Stimulated activated CD8-positive, alpha-beta memory T cell treated with anti-CD3 and anti-CD28 coated beads, Interleukin-4, amount 100 ng/mL, for 4 hours (primary cell): ENCODE measurements at places on chromosomes 6 and 20.

DNA sequence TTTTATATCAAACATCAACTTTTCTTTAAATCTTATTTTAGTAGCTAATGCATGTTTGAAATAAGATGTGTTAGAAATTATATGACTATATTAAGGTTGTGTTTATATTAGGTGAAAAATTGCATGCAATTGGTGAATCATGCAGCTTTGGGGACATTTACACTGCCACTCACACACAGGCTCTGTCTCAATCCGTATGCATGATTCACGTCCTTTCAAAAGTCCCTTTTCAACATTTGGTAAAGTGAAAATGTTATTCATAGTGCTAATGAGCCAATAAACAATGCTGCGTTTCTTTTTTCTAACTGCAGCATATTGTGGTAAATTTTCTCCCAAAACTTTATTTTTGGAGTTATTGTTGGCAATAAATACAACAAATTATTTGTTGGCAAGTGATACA lies 198.0 kb downstream of the FUT9 start:
- no peak for DNase-seq

GRCh38 chr6:108322728-108323127 lies 27.9 kb downstream of the AFG1L start:
- DNase-seq: no peak

- no peak for DNase-seq
Observed at GRCh38 chr20:9038791-9039535, 29.9 kb upstream of the PLCB4 start.

GRCh38 chr20:20690676-20691476 lies 21.6 kb downstream of the RALGAPA2 start:
- DNase-seq: no peak

DNA sequence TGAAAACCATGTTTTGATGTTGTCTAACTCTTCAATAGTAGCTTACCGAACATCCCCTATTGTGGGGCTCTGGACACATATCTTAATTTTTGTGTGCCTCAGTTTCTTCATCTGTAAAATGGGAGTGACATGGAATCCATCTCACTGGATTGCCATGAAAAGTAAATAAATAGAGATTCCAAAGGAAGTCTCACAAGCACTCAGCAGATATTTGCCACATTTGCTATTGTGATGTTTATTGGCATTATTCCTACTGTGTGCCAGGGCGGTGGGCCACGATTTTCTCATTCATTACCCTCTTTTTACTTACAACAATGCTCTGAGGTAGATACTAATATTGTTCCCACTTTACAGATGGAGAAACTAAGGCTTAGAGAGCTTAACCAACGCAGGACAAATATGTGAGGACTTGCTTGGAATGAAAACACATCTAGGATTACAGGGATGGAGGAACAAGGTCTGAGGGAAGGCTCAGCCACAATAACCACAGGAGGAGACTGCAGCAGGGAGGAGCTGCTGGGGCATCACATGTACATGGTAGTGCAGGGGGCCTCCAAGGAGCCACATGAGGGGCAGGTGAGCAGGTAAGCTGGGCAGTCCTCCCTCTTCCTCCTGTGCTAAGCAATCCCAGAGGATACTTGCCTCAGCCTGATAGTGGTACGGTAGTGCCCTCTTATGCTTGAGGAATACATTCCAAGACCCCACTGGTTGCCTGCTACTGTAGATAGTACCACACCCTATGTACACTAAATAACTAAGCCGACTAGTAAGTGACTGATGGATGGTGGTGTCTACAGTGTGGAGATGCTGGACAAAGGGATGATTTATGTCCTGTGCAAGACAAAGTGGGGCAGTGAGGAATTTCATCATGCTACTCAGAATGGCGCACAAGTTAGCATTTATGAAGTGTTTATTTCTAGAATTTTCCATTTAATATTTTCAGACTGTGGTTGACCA lies 176.9 kb downstream of the FOXA2 start:
- DNase-seq: no peak

GRCh38 chr6:163414117-163414945 lies at the start of gene QKI:
QKI (plus strand) TSS chr6:163414718; CDS start chr6:163415194, 476 bp downstream.
- peak; percentile 69 for DNase-seq

- no peak for DNase-seq
Observed at GRCh38 chr6:46323312-46323965, 152.7 kb upstream of the ENPP5 start.

- no peak for DNase-seq
Observed at GRCh38 chr6:145929037-145929633, 35.0 kb downstream of the SHPRH start.

DNA sequence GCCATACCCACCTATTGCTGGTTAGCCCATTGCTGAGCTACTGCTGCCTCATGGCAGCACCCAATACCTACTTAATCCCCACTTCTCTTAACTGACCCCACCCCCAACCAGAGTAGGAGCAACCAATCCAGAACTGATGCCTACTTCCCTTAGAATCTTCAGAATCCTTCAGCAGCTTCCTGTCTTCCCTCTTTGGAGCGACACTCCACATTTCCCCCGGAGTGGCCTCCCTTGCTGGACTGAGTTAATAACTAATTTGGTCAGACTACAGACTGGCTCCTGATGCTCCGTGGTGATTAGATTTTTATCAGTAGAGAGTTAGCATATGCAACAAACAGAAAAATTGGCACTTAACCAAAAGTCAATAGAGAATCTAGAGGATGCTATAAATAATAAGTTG lies 51.2 kb upstream of the UBR2 start:
- DNase-seq: no peak

GRCh38 chr6:142225115-142225514 lies 76.7 kb upstream of the ADGRG6 start:
- no peak for DNase-seq

DNA sequence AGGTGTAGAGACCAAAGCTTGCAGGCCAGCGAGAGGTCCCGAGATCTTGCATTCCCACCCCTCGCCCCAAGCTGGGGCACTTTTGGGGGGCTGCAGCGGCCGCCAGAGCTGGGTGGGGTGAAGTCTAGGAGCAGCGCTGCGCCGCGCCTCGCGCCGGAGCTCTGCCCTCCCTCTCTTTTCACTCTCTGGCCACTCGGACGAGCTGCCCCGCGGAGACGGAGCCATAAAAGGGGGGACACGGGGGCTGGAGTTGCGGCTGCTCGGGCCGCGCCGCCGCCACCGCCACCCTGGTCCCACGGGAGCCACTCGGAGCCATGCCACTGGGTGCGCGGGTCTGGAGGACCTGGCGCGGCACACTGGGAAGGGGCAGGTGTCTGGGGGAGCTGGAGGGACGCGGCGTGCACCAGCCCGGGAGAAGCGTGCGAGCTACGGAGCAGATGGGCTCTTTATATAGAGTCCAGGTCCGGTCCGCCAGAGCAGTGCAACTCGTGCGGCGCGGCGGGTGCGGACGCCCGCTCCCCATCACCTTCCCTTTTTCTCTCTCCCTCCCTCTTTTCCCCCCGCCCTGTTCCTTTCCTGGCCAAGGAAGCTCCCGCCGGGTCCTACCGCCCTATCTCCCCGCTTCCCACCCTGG lies 687 bp upstream of the HTR1B start:
- DNase-seq: no peak

GRCh38 chr20:16580147-16580546 lies 6.9 kb upstream of the KIF16B start:
- no peak for DNase-seq

DNA sequence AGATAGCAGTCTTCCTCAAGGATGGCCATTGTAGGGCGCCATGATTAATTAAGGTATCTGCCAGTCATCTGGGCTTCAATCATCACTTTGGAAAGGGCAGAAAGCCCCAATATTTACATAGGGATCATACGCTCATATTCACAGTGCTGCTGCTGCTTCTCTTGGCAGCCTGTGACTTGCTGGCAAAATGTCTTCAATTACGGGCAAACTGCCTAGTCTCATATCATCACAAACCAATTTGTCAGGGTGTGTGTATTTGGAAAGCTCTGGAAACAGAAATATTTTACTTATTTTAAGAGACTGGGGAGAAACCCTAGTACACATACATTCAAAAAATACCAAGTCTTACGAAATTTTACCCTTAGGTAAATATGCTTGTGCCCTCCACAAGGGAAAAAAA lies 77.6 kb downstream of the SAMD5 start:
- DNase-seq: no peak

DNA sequence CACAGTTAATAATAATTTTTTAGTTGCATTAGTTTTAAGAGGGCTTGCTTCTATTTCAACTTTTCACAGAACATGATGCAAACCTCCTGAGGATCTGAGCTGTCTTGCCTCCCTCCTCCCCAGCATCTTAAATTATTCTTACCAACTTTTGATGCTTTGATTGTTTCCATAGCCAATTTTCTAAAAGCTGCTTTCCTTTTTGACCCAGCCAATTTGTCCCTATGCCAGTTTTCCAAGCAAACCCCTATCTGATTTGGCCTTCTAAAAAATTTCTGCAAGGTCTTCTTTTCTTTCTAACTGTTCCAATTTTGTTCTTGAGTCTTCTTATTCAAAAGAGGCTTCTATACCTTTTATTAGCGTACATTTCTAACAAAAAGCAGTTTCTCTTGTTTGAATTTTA lies 26.5 kb upstream of the SNAP25 start:
- DNase-seq: no peak

DNA sequence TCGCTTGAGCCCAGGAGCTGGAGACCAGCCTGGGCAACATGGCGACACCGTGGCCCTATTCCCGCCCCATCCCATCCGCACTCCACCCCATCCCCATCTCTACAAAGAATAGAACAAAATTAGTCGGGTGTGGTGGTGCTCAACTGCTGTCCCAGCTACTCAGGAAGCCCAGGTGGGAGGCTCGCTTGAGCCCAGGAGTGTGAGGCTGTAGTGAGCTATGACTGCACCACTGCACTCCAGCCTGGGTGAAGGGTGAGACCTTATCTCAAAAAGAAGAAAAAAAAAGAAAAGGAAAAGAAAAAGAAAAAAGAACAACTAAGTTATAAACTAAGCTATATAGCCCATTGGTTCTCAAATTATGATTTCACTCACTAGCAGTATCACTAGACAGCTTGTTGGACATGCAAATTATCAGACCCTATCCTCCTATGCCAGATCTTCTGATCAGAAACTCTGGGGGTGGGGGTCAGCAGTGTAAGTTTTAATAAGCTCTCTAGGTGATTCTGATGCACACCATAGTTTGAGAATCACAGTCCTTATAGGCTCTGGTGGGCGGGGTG lies 491 bp upstream of the ITCH start:
- no peak for DNase-seq

DNA sequence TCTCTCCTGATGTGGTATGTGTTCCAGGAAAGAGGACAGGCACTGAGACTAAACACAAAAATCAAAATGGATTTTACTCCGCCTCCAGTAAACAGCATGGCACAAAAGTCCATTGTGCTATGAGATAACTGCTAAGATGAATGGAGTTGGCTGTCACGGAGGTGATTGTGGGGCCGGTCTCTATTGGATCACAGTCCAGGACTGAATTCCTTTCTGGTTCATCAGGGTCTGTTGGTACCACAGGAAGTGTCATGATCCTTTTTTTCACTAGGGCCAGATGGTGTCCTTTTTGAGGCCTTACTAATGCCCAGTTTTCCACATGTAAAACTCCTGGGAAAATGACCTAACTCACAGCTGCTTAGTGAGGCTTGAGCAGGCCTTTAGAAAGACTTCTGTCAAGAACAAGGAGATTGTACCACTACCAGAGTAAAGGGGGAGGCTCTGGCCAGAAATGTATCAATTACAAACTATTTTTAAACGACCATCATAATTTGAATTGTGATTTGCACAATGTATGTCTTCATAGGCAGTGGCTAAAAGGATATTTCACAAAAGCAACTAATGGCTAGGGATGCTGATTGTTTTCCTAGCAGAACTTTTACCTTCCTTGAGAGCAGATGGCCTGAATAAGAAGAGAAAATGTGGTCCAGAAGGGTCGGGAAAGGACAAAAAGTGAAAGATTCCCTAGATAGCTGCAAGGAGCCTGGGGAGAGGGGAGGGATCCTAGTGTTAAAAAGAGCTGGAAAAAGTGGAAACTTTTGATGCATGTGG lies 192.2 kb upstream of the POU3F2 start:
- no peak for DNase-seq

- DNase-seq: no peak
Observed at GRCh38 chr6:25306379-25306778, 27.2 kb downstream of the CARMIL1 start.

DNA sequence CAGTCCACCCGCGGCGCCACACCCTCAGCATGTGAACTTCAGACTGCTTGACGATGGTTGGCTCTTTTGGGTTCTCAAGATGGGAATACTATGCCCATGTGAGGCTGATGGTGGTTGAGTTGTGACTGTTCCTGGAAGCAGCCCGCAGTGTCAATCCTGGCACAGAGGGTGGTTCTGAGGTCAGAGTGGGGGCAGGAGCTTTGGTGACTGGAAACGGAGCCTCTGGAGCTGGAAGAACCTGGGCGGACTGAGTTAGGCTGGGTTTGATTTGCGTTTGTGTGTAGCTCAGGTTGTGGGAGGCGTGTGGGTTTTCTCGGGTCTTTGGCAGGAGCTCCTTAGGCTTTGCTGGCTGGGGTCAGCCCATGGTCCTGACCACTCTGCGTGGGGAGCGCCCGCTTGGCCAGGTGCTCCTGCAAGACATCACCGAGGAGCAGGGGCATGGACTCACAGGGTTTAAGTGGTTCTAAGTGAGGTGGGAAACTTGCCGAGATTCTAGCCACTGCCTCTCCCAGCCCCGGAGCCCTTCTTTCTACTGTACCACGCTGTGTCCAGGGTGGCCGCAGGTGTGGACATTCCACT lies 37.3 kb upstream of the SLC22A1 start:
- DNase-seq: no peak

DNA sequence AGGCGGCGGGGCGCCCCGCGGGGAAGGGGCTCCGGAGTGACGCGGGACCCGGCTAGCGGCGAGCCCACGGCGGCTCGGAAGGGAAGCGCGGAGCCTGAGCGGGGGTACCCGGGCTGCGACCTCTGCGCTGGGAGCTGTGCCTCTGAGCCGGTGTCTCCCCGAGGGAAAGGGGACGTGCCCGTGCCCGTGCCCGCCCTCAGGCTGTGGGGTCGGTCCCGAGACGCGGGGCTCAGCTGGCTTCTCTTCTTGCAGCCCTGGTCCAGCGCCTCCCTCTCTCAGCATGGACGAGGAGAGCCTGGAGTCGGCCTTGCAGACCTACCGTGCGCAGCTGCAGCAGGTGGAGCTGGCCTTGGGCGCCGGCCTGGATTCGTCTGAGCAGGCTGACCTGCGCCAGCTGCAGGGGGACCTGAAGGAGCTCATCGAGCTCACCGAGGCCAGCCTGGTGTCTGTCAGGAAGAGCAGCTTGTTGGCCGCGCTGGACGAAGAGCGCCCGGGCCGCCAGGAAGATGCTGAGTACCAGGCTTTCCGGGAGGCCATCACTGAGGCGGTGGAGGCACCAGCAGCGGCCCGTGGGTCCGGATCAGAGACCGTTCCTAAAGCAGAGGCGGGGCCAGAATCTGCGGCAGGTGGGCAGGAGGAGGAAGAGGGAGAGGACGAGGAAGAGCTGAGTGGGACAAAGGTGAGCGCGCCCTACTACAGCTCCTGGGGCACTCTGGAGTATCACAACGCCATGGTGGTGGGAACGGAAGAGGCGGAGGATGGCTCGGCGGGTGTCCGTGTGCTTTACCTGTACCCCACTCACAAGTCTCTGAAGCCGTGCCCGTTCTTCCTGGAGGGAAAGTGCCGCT lies 686 bp downstream of the ZGPAT start:
- no peak for DNase-seq

GRCh38 chr6:73612611-73613010 lies 41.2 kb downstream of the SLC17A5 start:
- no peak for DNase-seq

GRCh38 chr6:150466196-150466595 lies 97.4 kb downstream of the IYD start:
- no peak for DNase-seq
